ENCODE measurements at places on chromosomes 3 and 15.

- no peak for DNase-seq
Observed at GRCh38 chr15:90840157-90840855, 28.1 kb upstream of the FURIN start.

- no peak for DNase-seq
Observed at GRCh38 chr15:29018120-29018805, 132.5 kb downstream of the APBA2 start.

DNA sequence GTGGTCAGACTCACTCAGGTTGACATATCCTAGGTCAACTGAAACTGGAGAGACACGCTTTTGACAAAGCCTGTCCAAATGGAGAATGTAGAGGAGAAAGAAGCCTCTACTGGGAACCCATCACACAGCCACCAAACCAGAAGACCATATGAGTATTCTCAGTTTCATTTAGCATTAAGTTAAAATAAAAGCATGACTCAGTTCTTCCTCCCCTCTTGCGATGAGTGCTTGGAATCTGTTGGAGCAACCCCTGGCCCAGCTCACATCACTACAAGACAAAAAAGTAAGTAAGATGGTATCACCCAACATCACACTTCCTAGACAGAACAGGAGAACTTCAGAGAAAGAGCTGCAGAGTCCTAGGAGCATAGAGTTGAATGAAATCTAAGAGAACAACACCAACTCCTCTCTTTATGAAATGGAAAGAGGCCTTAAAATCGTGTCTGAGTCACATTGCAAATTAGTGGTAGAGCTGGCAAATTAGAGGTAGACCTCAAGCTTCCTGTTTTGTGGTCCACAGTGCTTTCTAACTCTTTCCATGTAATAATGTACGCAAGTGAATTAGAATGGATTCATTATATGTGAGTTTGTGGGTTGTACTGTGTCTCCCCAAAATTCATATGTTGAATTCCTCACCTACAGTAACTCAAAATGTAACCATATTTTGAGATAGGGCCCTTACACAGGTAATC is 51.2 kb downstream of the FGF12 start:
- no peak for DNase-seq

DNA sequence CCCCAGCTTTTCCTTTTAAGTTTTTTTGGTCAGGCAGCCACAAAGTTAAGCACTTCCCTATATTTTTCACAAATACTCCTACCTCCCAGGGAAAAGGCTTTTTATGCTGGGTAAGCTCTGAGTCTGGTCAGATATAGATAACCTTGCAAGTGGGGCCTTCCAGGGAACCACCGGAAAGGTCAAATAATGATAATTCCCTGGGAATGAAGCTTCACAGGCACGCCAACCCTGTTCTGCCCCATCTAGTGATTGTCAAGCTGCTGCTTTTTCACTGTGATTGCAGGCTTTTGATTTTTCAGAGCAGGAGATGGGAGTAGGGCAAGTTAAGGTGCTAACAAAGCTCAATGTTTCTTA is 121.0 kb downstream of the ZNF609 start:
- DNase-seq, result no peak

DNA sequence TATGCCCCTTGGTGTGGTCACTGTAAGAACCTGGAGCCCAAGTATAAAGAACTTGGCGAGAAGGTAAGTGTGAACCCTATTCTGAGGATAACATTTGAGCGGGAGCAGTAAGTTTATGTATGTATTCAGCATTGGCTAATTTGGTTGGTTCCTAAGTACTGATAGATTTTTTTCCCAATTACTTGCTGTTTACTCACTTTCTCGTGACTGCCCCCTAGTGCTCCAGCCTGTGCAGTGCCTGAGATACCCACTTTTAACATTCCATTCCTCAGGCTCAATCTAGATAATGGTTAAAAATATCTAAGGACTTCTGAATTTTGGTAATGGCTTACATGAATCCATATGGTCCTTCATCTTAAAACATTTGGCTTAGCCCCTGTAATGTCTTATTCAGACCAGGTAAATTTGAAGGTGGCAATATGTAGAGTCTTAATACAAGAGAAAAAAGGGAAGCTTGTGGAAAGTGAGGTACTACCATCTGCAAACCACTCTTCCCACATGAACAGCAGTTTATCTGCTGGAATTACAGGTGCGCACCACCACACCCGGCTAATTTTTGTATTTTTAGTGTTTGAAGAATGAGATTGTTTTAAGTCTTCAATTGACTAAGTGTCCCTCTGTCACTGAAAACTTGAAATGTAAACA is 7.1 kb downstream of the ELL3 start:
- peak; percentile 59 for DNase-seq

- no peak for DNase-seq
Observed at GRCh38 chr3:32816439-32817256, 1.1 kb upstream of the TRIM71 start.

DNA sequence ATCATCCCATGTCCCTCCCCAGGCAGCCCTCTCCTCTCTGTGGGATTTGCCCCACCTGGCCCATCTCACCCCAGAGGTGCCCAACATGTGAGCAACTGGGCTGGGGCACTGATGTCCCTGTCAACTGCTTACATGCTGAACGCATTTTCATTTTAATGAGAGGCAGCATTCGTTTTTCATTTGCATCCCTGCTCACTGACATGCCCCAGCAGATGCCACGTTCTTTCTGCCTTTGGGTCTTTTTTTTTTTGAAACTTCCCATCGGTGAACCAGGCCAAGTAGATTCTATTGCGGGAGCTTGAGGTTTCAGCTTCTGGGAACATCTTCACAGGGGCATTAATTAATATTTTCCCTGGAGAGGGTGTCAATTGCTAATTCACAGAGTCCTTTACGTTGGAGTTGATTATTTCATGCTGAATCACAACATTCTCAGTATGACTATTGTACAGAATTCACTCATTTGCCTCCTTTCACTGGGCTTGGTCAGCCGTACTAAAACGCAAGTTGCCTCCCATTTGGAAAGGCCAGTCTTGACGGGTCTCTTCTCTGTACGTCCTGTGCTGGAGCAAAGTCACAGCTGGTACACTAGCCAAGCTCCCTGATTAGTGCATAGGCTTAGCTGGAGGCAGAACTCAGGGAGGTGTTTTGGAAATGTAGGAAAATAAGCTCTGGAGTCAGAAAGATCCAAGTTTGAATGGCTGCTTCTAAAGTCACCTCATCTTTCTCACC is 69.8 kb downstream of the CHRNA7 start:
- DNase-seq, result no peak

GRCh38 chr15:47184003-47184907 is 533.0 kb upstream of the SEMA6D start:
- DNase-seq, result no peak

DNA sequence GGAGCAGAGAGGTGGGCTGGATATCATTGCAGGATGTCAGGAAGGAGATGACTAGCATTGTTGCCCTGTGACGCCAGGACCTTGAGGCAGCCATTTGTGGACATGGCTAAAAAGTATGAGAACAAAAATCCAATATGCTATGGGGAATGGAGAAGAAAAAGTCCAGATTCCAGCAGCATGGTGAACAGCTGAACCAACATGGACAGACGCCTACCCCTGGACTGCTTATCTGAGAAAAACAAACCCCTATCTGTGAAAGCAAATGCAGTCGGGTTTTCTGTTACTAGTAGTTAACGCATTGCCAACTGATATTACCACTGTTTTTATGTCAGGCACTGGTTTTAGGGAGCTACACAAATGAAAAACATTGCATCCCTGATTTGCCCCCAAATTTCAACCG is 251.2 kb upstream of the RORA start:
- DNase-seq, result no peak

DNA sequence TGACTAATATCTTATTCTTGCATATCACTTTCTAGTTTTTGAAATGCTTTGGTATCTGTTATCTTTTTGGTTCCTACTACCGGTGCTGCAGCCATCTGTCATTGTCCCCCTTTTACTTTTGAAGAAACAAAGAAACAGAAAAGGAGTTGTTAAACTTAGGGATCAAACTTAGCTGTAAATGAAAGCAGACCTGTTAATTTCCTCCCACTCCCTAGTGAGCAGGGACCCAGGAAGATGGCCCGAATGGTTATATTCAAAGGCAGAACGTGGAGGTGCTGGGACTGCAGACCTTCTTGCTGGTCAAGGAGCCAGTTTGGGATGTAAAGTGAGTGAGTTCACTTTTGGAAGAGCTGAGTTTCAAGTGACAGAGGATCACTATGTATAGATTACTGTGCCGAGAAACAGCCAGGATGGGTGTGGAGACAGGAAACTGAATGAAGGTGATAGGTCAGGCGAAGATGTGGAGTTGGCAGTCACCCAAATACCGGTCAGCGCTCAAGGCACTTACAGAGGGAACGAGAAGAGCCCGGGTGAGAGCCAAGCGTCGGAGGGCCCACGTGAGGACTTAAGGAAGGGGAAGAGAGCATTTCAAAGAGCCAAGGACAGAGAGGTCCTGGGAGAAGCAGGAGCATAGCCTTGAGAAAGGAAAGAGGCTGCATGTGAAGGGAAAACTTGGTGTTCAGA is 20.1 kb downstream of the KBTBD8 start:
- peak; percentile 5 for DNase-seq

GRCh38 chr3:65587650-65588439 is 450.9 kb downstream of the MAGI1 start:
- DNase-seq, result no peak

DNA sequence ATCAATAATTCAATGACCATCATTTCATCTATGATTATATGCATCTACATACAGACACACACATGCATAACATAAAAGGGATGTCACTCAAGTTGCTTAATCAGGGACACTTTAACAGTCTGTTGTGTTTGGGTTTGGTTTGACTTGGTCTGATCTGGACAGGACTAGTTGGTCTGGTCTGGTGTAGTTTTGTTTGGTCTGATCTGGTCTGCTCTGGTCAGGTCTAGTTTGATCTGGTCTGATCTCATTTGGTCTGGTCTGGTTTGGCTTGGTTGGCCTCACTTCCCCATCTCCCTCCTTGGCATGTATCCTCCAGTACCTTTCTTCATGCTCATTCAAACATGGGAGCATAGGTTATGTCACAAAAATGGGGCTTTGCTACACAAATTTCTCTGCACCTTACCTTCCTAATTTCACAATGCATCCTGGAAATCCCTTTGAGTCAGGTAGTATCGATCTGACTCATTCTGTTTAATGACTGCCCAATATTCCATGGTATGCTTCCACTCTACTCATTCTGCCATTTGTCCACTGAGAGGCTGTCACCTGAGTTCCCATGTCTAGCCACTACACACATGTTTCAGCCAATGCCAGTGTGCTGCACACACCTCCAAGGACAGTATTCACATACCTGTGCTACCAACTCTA is 73.0 kb upstream of the TPM1 start:
- no peak for DNase-seq

GRCh38 chr3:197352382-197352781 is 54.0 kb upstream of the DLG1 start:
- DNase-seq, result peak; percentile 71

DNA sequence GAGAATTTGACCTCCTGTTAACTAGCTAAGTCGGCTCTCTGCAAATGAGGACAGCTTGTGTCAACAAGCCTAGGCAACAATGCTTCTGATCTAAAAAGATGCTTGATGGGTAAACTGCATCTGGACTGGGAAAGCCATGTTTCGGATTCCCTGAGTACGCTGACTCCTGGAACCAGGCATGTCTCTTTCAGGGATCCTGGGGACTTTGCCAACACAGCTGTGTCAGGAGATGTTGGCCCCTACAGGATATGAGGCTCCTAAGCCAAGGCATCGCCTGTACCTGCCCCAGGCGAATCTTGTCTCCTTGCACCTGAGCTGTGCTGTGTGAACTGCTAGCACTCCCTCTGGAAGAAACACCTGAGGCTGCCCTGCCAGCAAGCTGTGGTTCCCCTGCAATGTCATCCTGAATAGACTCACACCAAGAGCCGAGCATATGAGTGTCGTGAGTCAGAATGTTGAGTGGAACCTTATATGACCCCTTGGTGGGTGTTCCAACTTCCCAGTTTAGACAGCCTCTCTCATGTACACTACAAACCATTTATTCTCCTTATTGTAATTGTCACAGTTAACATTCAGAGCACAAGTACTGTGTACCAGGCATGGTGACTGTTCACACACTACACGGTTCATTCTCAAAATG is 17.0 kb downstream of the EOGT start:
- no peak for DNase-seq

- no peak for DNase-seq
Observed at GRCh38 chr15:47507221-47507985, 209.9 kb upstream of the SEMA6D start.

DNA sequence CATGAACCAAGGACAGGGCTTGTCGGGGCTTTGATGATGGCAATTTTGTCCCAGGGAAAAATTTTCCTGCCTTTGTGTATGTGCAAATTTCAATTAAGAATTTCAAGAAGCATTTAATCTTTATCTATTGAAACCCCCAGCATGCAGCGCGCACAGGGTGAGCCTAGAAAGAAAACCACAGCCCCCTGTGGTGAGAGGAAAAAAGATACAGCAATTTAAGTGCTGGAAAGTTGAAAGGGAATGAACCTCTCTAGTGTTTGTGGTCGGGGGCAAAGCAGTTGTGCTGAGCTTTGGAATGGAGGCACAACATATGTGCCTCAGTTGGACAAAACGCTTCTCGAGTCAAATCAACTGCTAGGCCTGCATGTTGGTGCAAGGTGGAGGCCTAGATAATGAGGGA is 111.8 kb upstream of the C15orf61 start:
- no peak for DNase-seq

GRCh38 chr3:16252243-16252978 is 12.3 kb downstream of the DPH3 start:
- no peak for DNase-seq

GRCh38 chr3:128763967-128764366 is 38.0 kb downstream of the RAB7A start:
- DNase-seq, result no peak

DNA sequence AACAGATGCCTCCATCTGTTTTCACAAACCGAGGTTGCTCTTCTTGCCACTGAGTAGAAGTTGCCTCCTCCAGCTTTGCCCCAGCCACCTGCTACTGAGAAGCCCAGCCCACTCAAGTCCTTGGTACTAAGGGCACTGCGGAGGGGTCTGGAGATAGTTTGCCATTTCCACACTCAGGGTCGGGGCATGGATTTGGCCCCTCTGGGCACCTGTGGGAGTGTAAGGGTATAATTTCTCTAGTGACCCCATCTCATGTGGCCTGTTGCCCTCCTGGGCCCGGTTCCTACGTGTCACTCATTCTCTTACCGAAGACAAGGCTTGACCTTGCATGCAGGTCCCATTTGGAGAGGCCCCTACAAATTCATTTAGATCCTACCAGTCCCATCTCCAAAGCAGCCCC is 79.0 kb downstream of the THSD4 start:
- no peak for DNase-seq

DNA sequence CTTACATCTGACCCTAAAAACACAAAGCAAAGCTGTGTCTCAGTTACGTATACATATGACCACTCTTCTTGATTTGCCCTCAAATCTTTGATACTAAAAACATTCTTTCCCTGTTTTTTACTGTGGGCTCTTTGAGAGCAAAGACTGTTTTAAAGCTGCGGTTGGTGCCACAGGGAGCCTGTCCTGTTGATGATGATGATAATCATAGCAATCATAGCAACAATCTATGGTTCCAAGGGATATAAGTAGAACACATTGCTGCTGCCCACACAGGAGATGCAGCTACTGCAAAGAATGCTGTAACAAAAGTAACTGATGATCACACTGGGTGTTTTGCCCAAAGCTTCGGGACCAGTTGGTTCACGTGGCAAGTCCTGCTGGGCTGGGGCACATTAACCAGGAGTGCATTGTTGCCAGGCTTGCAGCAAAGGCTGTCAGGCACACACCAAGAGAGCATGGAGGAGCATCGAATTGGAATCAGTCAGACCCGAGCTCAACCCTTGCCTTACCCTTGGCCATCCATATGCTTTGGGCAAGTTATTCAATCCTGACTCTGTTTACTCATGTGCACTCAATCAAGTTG is 131.4 kb upstream of the EIF1B start:
- DNase-seq, result no peak

GRCh38 chr3:37301980-37302708 is 127.8 kb upstream of the LRRFIP2 start:
- DNase-seq, result no peak

Data from T47D (cell line).